ENCODE measurements at places on chromosomes 13 and 19. TPM values are rescaled to one million over a fixed set of nuclear protein-coding genes. Genes with fewer than 3 reads are reported as not detected.

DNA sequence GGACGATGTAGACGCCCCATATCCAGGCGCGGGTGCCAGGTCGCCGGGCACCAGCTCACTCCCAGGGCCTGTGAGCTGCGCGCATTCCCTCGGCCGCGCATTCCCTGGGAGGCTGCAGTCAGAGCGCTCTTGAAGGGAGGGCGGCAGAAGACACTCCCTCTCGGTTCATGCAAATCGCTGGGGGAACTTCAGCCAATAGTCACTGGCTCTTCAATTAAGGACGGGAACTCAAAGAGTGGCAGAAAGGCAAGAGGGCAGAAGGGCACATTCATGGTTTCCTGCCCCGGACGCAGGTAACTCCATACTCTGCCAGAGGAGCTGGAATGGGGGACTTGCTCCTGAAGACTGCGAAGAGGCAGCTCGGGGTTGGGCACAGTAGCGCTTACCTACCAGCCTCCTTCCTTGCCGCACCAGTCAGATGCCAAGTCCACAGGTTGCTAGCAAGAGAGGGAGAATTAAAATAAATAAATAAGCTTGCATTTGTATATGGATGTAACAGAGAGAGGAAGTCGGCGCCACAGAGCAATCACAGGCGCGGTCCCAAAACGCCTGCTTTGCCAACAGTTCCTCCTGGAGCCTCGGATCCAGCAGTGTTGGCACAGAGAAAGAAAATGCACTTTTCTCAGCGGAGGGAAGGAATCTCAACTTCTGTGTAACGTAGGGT lies 459 bp downstream of the PCDH20 start:
- DNase-seq: no peak

DNA sequence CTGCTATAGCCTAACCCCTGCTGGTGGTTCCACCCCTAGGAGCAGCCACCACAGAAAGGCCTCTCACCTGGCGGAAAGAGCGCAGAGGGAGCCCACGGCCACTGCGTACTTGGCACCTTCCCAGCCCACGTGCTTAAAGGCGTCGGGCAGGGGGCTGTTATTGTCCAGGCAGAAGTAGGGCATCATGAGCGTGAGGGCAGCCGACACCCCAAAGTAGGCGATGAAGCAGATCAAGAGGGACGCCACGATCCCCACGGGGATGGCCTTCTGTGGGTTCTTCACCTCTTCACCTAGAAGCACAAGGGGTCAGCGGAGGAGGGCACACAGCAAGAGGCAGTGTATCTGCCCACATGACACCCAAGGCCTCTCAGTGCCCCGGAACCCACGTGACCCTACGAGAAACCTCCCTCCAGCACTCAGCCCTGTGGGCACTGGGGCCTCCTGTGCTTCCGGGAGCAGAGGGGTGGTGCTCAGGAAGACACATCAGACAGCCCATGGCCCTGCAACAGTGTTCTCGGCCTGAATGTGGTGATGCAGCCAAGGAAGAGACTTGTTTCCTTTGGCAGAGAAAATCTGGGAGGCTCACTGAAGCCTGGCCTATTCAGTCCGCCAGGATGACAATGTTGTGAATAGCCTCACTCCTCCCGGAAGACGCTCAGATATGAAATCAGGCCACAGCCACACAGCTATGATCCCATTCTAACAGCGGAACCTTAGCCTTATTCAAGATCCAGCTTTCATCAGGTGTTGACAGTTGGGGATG lies 72.1 kb downstream of the SLC7A1 start:
- DNase-seq: no peak

Gene ZNF844
- 12.2 TPM for total RNA-seq

Gene ZNF490
- total RNA-seq: 15.6 TPM

GRCh38 chr19:35318679-35319448 lies 10.1 kb upstream of the CD22 start:
- DNase-seq: peak; percentile 74

- DNase-seq: no peak
Measured at GRCh38 chr13:98133946-98134345, 8.9 kb upstream of the FARP1 start.

Gene DNAAF3
- total RNA-seq: 7.3 TPM

Measured in mucosa of gallbladder (tissue), 1 donor.